Tibial nerve (tissue), 4 donors: ENCODE measurements at places on chromosomes 3 and 15. TPM values are rescaled to one million over a fixed set of nuclear protein-coding genes. Genes with fewer than 3 reads are reported as not detected.

DNA sequence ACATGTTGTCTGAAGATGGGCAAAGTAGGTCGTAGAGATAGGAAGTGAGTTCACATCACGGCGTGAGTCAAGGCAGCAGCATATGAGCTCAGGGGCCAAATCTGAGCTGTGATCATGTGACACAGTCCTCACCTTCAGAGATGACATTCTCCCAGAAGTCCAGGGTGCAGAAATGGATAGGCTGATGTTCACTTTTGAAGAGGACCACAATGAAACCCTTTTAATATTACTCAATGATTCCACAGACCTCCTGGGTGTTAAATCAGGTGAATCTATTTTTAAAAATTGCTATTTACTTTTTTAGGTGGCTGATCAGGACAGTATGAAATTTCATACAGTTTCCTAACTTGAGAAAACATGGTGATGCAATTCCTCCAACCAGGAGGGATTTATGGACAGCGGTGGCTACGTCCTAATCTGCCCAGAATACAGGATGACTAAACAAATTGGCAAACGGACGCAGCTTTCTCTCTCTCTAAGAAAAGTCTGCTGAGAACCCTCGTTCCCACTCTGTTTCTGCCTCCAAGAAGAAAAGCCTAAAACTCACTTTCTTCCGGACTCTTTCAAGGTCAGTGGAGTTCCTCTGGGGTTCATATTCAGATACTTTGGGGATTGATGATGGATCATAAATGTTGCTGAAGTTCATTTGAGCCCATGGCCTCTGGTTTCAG is 34.4 kb downstream of the B3GNT5 start:
- DNase-seq: no peak

DNA sequence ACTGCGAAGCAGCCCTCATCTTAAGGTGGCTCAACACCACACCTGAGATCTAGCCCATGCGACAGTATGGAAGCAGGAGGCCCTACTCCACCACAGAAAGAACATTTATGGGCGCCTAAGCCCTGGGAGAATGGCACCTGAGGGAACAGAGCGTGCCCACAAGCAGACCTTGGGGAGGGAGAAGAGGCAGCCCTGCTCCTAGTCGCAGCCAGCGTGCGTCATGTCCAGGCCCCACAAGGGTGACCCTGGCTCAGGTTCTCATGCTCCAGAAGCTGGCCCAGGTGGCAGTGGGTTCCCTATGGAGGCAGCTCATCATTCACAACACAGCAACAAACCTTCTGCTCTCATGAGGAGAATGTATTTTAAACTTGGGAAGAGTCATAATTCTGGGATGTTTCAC is 19.3 kb upstream of the ANPEP start:
- no peak for DNase-seq

MORC1 gene
- not detected for total RNA-seq

- DNase-seq: no peak
Measured at GRCh38 chr3:52054661-52055511, 1.5 kb downstream of the DUSP7 start.

DNA sequence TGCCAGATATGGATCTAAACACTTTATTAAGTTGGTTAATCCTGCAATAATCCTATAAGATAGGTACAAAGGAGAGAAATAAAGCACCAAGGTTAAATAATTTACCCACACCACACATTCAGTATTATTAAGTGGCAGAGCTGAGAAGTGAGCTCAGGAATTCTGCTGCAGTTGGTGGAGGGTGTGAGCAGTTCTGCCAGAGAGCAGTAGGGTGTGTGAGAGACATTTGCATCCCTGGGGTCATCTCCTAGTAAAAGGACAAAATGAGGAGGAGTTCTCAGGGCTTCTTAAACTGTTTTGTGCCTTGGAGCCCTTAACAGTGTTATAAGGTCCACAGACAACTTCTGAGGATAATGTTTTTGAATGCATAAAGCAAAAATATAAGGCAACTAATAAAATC is 484.5 kb downstream of the TAFA4 start:
- no peak for DNase-seq

GRCh38 chr3:179544981-179545645 is 17.6 kb upstream of the ACTL6A start:
- no peak for DNase-seq

C2CD4A gene
- total RNA-seq: under 0.01 TPM
